A673 (cell line): ENCODE measurements at places on chromosomes 6 and 20. TPM values are rescaled to one million over a fixed set of nuclear protein-coding genes. Genes with fewer than 3 reads are reported as not detected.

TMEM244 gene
- not detected in 2 replicates for total RNA-seq

- H3K36me3 ChIP-seq: no peaks in the 10 kb centered on the region
- peaks cover 10% of the 10 kb centered on the region for H3K4me1 ChIP-seq
- H3K27me3 ChIP-seq: no peaks in the 10 kb centered on the region
- no peak overlapping the region for H3K27ac ChIP-seq
These were observed 10.4 kb downstream of the DEFB129 start for GRCh38 chr20:237489-237888.

- DNase-seq: no peak
- no peaks in the 10 kb centered on the region for H3K36me3 ChIP-seq
- H3K27ac ChIP-seq: no peak overlapping the region
These were observed 56.9 kb downstream of the BCAS1 start for GRCh38 chr20:54013471-54013870.

DNA sequence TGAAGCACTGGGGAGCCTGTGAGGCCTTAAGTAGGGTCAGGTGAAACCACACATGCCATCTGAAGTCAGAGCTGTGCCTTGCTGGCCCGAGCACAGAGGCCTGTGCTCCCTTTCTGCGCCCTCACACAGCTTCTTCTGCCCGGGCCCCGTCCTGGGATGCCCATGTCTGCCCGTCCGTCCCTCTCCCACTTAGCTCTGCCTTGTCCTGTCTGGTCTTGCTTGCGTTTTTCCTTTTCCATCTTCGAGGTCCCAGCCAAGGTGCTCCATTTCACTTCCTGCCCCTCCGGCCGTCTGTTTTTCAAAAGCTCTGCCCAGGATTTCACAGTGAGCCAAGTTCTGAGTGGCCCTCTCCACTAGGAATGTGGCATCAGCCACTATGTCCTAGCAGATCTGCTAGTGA lies 45.6 kb downstream of the PYGB start:
- H3K27ac ChIP-seq: no peak overlapping the region
- H3K4me1 ChIP-seq: no peaks in the 10 kb centered on the region
- DNase-seq: no peak
- peaks cover 14% of the 10 kb centered on the region for H3K36me3 ChIP-seq
